ENCODE measurements at places on chromosomes 13 and 19. TPM values are rescaled to one million over a fixed set of nuclear protein-coding genes. Genes with fewer than 3 reads are reported as not detected.

GSX1 gene
- total RNA-seq = not detected

SHD gene
- not detected for total RNA-seq

PLK5 gene
- total RNA-seq = not detected

MYBPC2 gene
- total RNA-seq = not detected

SRRM5 gene
- 0.12 TPM for total RNA-seq

FUT1 gene
- 3.0 TPM for total RNA-seq

ZNF527 gene
- 1.9 TPM for total RNA-seq

FLT1 gene
- under 0.01 TPM for total RNA-seq

OLFM4 gene
- total RNA-seq = 0.07 TPM

CYSLTR2 gene
- not detected for total RNA-seq

ARMC6 gene
- 91.2 TPM for total RNA-seq

C5AR2 gene
- total RNA-seq = not detected

RAB8A gene
- 62.4 TPM for total RNA-seq

NLRP4 gene
- not detected for total RNA-seq

KCTD15 gene
- total RNA-seq = 41.3 TPM

OLFM2 gene
- total RNA-seq = 0.72 TPM

LRG1 gene
- 0.35 TPM for total RNA-seq

DNA sequence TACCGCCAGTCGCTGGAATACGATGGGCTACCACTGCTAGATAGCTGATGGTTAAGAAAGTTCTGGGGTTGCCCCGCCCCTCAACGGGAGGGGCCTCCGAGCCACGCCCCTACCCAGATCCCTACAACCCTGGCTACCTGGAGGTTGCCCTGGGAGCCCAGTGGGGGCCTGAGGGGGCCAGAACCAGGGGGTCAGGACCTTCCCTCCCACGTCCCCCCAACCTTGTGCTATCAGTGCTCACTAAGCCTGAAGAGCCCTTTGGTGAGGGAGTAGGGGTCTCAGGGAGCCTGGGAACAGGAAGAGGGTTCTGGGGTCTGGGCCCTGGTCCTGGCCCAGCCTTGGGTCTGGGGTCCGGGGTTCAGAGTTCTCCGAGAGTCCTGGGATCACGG, 8.9 kb downstream of the OCEL1 start:
- no peak for DNase-seq

DNA sequence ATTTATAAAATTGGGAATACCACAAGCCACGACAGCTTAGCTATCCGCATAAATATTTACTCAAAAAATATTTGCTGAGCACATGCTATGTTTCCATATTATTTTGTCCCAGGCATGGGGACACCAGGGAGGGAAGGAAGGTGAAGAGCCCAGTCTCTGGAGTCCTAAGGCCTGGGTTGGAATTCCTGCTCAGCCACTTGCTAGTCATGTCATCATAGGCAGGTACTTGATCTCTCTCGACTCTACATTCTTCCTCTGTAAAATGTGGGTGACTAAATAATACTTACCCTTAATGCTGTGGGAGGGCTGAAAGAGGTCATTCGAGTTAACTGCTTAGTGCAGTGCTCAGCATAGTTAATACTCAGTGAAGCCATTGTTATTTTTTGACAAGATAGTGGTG, 4.3 kb upstream of the RNASEH2B start:
- DNase-seq = no peak

GRCh38 chr19:1609103-1609396, 3.8 kb upstream of the UQCR11 start:
- DNase-seq = no peak

DNA sequence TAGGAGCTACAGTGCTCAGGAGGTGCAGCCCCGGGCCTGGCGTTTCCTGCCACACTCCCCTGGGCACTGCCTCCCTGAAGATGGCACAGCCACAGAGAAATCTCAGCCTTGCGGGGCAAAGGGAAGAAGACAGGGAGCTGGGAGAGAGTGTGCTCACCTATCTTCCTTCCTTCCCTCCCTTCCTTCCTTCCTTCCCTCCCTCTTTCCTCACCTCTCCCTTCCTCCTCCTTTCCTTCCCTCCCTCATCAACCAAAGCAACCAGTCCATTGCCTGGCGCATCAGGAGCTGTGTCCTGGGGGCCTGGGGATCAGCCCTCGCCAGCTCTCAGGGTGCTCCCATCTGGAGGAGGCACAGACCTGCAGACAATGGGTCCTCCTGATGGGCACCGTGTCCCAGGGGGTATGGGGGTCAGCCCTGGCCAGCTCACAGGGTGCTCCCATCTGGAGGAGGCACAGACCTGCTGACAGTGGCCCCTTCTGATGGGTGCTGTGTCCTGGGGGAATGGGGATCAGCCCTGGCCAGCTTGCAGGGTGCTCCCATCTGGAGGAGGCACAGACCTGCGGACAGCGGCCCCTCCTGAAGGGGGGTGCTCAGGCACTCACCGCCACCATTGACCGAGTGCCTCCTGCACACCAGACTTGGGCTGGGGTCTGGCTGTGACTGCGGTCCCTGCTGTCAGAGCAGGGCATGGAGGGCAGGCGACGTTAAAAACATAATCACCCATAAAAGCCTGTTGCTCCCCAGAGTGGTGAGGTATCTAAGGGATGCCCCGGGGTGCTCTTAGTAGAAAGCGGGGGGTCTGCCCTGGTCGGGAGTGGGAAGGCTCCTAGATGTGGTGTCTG, 120.2 kb downstream of the URI1 start:
- DNase-seq = no peak

GRCh38 chr19:36420961-36421748, 2.7 kb upstream of the ZFP82 start:
- peak; percentile 10 for DNase-seq

GRCh38 chr19:17829855-17830566, 8.7 kb upstream of the INSL3 start:
- DNase-seq = no peak

- DNase-seq = no peak
These were observed 15.2 kb upstream of the ERCC5 start for GRCh38 chr13:102830646-102831045.

DNA sequence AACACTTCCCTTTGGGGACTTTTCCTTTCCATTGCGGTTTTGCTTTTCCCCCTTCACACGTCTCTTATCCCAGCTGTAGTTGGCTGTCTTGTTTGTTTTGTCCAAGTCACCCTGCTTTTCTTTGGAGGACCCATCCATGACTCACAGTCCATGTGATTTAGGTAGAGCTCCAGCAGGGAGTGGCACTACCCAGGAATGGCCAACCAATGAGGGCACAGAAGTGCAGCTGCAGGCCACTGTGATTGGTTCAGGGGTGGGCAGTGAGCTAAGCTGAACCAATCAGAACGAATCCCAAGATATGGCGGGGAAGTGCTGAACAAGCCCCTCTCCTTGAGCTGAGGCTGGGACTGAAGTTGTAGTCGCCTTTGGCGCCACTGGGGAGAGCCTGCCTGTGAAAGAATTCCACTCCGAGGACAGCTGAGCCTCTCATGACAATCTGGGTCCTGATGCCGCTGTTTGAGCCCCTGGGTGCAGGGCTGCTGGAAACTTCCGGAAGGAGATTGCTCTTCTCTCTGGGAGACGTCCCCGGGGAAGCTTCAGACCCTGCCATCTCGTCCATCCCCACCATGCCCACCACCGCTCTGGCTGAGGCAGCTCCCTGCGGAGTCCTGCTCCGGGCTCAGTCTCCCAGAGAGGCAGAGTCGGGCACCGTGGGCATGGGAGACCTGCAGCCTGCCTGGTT, 62.9 kb upstream of the URI1 start:
- no peak for DNase-seq

DNA sequence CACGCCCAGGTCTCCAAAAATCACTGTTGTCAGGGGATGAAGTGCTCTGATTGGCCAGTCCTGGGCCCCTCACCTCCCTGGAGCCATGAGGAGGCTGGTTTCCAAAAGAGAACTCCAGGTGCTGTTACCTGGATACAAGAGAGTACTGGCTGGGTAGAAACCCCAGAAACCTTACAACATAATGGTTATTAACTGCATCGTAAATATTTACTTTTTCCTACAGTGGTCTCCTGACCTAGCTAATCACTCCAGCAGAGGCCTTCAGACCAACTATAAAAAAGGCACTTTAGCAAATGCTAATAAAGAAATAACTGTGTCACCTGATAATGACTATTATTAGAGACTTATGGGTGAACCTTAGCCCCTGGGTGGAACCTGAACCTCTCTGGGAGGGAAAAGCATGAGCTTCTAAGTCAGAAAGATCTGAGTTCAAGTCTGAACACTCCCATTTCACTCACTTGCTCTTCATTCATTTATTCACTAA, 1.5 kb upstream of the IGSF23 start:
- DNase-seq = no peak

GRCh38 chr13:86108334-86108733, 309.1 kb upstream of the SLITRK6 start:
- no peak for DNase-seq

GRCh38 chr19:48501494-48502349, 9.9 kb downstream of the LMTK3 start:
- DNase-seq = peak; percentile 53

GRCh38 chr13:80363890-80364503, 23.1 kb upstream of the SPRY2 start:
- DNase-seq = no peak

DNA sequence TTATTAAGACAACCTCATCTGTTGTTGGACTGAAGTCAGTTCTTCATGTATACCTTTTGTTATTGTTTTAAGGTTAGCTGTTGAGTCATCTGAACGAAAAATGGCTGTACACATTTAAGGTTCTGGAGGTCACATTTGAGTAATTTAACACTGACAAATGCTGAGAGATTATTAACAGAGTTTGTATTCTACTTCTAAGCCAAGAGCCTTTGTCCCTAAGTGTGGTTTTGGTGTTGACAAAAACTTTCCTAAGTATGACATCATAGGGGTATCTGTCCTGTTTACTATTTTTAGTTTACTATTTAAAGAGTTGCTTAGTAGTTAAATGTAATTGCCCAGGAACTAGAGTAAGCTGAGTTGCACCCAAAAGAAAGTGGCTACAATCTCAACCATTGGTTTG, 71.9 kb downstream of the CDK8 start:
- peak; percentile 57 for DNase-seq

- DNase-seq = peak; percentile 56
These were observed 21.2 kb upstream of the GTF3A start for GRCh38 chr13:27403203-27403678.

DNA sequence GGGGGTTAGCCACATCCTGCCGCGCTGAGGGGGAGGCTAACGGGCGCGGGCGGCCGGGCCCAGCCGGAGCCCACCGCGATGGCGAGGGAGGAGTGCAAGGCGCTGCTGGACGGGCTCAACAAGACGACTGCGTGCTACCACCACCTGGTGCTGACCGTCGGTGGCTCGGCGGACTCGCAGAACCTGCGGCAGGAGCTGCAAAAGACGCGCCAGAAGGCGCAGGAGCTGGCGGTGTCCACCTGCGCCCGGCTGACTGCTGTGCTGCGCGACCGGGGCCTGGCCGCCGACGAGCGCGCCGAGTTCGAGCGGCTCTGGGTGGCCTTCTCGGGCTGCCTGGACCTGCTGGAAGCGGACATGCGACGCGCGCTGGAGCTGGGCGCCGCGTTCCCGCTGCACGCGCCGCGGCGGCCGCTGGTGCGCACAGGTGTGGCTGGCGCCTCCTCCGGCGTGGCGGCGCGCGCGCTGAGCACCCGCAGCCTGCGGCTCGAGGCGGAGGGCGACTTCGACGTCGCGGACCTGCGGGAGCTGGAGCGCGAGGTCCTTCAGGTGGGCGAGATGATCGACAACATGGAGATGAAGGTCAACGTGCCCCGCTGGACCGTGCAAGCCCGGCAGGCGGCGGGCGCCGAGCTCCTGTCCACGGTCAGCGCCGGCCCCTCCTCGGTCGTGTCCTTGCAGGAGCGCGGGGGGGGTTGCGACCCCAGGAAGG, 692 bp downstream of the RGS9BP start:
- no peak for DNase-seq

- no peak for DNase-seq
These were observed 858.4 kb downstream of the SLITRK6 start for GRCh38 chr13:84940798-84941197.

DNA sequence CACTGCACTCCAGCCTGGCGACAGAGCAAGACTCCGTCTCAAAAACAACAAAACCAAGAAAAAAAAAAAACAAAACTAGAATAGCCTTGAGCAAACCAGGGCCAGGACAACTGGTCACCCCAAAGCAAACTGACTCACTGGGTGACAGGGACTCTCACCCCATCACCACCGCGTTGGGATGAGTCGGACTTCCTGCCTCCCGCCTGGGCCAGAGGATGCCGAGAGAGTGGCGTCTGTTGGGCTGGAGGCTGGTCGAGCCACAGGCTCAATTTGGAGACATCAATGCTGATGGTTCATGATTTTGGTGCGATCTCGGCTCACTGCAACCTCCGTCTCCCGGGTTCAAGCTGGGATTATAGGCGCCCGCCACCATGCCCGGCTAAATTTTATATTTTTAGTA, 11.6 kb downstream of the TMPRSS9 start:
- no peak for DNase-seq

GRCh38 chr13:104954210-104954609, 1581.3 kb downstream of the EFNB2 start:
- DNase-seq = no peak

GRCh38 chr13:55937180-55937579, 1203.5 kb upstream of the PRR20A start:
- DNase-seq = no peak

DNA sequence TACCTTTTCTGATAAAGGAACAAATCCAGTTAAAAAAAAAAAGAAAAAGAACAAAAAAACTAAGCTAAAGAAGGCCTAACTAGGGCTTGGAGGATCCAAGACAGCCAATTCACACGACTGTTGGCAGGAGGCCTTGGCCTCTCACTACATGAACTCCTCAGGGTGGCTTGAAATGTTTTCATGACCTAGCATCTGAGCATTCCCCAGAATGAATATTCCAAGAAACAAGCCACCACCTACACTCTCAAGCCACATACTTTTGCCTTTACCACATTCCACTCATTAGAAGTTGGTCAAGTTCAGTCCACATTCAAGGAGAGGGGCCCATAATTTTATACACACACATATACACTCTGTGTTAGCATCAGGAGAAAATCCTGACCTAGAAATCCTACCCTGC, 97.6 kb upstream of the SIAH3 start:
- no peak for DNase-seq

- DNase-seq = peak; percentile 38
These were observed 4.9 kb downstream of the ZAR1L start for GRCh38 chr13:32310134-32310706.

DNA sequence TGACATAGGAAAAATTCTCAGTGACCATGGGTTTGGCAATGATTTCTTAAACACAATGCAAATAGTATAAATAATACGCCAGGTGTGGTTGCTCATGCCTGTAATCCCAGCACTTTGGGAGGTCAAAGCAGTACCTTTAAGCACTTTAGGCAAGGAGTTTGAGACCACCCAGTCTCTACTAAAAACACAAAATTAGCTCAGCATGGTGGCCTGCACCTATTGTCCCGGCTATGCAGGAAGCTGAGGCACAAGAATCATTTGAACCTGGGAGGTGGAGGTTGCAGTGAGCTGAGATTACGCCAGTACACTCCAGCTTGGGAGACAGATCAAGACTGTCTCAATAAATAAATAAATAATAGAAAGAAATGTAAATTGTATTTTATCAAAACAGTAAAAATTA, 356.5 kb upstream of the SLITRK6 start:
- DNase-seq = no peak

- no peak for DNase-seq
These were observed 62.1 kb upstream of the FREM2 start for GRCh38 chr13:38624822-38625221.

GRCh38 chr19:56146904-56147303, 5.8 kb downstream of the ZNF444 start:
- DNase-seq = no peak

GRCh38 chr13:31195616-31196015, 4.2 kb upstream of the B3GLCT start:
- DNase-seq = no peak
